ENCODE measurements at places on chromosomes 16 and 17.
A peak's percentile ranks its signal among the peaks of the same experiment; 100 is the strongest.

DNA sequence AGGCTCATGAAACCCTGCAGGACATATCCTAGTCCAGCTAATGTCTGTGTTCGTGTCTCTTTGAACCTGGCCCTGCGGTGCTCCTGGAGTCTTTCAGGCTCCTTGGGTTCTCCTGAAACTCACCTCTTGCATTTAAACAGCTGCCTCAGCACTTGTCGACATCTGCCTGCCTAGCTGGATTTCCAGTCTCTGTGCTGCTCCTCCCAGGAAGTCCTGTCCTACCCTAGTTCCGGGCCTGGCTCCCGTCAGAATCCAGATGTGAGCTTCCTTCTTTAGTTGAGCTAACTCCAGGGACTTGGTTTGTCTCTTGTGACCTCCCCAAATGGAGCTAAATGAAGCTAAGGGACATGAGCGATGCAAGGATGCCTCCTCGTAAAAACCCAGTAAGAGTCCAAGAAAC, 155.2 kb upstream of the PIRT start:
- no peak for DNase-seq

DNA sequence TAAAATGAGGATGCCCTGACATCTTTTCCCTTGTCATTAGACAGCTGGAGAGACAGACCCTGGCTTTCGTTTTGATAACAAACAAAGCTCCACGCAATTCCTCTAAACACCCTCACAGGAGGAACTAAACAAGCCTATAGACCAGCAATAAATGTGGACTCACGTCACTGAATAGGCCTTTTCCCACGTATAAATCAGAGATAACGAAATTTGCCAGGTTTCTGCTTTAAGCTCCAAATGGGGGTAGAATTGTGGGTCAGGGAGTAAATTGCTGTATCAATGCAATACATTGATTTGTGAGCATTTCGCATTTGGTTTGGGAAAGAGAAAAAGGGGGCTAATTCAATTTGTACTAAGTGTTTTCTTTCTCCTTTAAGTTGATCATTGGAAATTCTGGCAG, 256.0 kb downstream of the PMP22 start:
- no peak for DNase-seq

GRCh38 chr17:41419716-41420115, 4.7 kb downstream of the KRT37 start:
- DNase-seq: no peak

GRCh38 chr16:68393333-68393732, 55.0 kb downstream of the SMPD3 start:
- no peak for DNase-seq

GRCh38 chr17:73160980-73161630, 3.7 kb upstream of the SSTR2 start:
- no peak for DNase-seq

DNA sequence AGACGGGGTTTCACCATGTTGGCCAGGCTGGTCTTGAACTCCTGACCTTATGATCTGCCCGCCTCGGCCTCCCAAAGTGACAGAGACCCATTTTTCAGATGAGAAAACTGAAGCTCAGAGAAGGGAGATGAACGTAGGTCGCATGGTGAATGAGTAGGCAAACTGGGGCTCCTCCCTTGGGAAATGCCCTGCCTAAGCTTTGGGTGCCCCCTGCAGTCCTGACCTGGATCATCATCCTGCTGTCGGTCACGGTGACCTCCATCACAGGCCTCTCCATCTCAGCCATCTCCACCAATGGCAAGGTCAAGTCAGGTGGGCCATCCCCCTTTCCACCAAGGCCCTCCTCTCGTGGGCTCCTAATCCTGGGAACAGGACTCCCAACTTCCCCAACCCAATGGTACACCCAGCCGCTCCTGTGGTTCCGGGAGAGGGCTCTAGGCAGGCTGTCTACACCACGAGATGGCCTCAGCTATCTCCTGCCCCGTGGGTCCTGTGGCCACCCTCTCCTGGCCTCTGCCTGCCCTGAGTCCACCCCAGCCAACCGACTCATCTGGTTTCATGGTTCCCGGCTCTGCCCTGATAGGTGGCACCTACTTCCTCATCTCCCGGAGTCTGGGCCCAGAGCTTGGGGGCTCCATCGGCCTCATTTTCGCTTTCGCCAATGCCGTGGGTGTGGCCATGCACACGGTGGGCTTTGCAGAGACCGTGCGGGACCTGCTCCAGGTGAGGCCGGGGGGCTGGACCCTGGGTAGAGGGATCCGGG, 4.7 kb downstream of the SLC12A3 start:
- peak; percentile 60 for DNase-seq

GRCh38 chr16:7216719-7217118, 115.9 kb upstream of the RBFOX1 start:
- no peak for DNase-seq

GRCh38 chr16:28935924-28936783, 4.4 kb downstream of the CD19 start:
- DNase-seq: peak; percentile 87

- DNase-seq: no peak
Observed at GRCh38 chr17:62188713-62189112, 123.6 kb upstream of the MED13 start.

GRCh38 chr17:48012151-48012520, 25.5 kb downstream of the COPZ2 start:
- peak; percentile 77 for DNase-seq

DNA sequence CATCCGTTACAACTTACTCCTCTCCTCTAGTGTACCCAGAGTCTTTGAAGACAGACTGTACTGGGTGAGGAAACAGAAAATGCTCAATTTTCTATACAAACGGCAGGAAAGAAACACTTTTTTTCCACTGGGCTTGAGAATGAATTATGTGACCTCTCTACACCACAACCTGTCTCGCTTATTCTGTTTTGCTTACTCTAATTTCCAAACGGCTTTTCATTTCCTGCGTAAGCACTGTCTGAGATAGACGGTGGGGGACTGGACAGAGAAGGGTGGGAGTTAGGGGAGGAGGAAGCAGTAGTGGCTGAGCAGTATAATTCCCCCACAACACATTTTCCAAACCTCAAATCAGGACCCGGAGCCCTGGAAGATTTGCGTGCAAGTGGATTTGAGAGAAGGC, 191.4 kb upstream of the SDK2 start:
- no peak for DNase-seq

DNA sequence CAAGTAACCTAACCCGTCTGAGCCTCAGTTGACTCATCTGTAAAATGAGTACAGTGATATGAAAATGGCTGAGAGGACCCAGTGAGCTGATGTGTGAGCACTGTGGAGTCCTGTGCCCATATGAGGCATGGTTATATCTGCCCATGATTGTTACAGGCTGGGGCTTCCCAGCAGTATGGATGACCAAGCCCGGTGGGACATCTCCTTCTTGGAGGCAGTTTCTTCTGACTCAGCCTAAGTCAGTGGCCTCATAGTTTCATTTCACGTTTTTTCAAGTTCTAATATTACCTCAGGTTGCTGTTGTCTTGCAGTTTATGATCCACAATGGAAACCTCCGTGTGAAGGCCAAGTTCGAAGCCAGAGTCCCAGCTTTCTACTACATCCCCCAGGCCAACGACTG, 4.8 kb downstream of the ADAP2 start:
- no peak for DNase-seq

DNA sequence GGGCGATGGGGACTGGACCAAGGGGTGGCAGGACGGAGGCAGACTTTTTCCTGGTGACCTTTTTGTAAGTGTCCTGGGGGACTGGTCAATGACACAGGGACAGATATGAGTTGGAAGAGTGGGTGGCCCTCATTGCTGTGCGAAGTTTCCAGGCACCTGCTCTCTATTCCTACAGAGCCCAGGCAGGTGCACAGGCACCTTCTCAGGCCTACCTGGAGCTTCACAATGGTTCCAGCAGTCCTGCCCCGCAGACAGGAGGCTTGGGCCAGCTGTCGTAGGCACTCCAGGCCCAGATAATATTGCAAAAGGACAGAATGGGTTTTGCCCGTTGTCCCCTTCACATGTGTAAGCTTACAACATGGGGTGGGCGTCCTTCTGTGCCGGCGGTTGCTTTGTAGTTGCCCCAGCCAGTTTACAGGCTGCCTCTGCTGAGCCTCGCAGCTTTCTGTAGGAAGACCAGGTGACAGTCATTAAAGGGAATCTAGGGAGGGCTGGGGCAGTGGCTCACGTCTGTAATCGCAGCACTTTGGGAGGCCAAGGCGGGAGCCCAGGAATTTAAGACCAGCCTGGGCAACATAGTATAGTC, 84.3 kb downstream of the ARHGAP23 start:
- DNase-seq: no peak

GRCh38 chr17:43021741-43022512, at the start of gene VAT1:
Gene VAT1 (minus strand): TSS chr17:43022385. CDS start chr17:43022322, 63 bp downstream.
- DNase-seq: peak; percentile 67

DNA sequence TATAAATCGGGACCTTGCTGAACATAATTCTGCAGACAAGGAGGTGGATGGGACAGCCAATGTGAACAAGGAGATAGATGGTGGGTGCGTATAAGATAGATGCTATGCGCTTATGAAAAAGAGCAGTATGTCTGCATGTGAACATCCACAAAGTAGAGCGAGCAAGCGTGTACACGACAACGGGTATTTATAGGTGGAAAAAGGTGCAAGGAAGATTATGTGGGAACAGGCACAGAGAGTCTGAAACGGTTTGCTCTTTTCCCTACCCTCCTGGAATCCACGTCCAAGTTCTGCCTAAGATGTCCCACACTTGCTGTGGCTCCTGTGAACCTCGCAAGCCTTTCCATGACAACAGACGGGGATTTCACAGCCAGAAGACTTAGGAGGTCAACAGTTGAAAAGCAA, 43.0 kb downstream of the SNX11 start:
- no peak for DNase-seq

DNA sequence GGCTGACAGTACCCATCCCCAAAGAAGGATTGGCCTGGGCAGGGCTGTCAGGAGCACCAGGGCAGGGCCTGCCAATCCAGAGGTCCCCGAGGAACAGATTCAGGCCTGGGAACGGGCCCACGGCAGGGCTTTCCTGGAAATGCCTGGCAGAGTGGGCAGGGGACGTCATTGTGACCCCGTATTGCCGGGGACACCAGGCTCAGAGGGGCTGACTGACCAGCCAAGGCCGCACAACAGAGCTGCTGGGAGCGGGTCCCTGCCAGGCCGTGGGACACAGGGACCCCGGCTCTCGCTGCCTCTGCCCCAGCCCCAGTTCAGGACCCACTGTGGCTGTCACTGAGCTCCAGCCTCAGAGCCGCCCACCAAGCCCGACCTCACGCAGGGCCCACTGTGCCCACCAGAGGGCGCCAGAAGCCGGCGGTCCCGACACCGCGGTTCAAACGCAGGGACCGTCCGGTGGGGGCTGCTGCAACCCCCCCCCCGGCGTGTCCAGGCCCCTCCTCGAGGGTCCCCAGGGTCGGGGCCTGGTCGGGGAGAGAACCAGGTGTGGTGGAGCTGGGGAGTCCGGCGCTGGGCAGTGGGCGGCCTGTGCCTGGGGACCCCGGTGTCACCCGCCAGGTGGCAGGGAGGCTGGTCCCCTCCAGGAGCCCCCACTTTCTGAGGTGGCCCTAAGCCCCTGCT, 15.2 kb upstream of the SSTR5 start:
- peak; percentile 66 for DNase-seq

DNA sequence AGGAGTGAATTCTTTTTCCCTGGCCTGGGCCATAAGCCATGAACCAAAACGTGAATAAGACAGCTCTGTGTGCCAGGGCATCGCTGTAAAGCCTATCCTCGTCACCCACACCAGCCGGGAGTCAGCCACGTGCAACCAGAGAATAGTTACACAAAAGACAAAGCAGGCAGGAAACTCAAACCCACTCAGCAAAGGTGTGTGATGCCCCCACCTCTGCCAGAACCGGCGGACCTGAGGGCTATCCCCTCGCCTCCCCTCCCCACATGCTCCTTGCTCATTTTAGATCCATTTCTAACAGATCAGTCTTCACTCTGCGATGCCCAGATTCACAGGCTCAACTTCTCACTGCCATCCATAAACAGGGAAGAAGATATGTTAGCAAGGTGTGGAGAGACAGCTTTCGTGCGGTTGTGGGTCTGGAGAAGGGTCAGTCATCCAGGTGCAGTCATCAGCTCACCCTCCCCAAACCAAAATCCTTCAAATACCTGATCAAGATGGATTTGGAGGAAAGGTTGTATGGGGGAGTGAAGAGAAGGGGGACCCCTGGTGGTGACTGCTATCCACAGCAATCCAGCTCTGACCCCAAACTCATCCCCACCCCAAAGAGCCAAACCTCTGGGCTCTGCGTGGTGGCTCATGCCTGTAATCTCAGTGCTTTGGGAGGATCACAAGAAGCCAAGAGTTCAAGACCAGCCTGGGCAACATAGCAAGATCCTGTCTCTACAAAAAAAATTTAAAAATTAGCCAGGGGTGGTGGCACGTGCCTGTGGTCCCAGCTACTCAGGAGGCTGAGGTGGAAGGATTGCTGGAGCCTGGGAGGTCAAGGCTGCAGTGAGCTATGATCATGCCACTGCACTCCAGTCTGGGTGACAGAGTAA, 219.2 kb downstream of the C16orf78 start:
- DNase-seq: peak; percentile 23

GRCh38 chr17:491086-492021, 138.7 kb upstream of the RPH3AL start:
- DNase-seq: peak; percentile 17

DNA sequence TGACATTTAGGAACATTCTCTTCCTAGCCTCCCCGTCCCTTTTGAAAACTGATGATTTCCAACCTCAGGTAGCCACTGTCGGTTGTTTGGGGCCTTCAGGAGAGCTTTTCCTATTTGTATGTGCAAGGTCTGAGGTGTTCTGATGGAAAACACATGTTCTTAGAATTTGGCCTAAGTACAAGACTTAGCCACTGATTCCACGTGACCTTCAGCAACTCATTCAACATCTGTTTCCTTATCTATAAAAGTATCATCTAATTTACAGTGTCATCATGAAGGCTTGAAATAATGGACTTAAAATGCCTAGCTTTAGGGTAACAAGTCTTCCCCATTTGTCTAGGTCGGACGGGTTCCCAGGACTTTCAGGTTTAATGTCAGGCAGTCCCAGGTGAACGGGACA, 259.3 kb downstream of the SOX9 start:
- DNase-seq: no peak

DNA sequence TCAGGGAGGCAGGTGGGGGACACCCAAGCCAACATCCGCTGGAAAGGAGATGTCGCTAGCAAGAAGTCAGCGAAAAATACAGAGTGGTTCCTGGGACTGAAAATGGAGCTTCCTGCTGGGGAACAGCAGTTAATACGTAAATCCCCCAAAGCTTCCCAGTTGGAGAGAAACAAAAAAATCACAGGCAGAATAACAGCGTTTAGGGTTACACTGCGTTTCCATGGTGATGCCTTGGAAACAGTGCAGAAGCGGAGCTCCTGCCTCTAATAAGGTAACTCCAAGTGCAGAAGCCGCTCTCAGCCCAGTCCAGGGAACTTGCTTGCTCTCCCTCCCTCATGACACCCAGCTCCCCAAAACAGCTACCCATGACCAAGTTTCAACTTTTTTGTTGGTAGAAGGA, 73.4 kb downstream of the PLD6 start:
- DNase-seq: no peak

Measured in activated CD4-positive, alpha-beta T cell treated with anti-CD3 and anti-CD28 coated beads, Interleukin-2, Interleukin-6, amounts not matched to agents 100 ng/mL and 50 ng/mL, durations not matched to agents 16 hours and 8 hours (primary cell).